ENCODE measurements at places on chromosomes 5 and 9.

DNA sequence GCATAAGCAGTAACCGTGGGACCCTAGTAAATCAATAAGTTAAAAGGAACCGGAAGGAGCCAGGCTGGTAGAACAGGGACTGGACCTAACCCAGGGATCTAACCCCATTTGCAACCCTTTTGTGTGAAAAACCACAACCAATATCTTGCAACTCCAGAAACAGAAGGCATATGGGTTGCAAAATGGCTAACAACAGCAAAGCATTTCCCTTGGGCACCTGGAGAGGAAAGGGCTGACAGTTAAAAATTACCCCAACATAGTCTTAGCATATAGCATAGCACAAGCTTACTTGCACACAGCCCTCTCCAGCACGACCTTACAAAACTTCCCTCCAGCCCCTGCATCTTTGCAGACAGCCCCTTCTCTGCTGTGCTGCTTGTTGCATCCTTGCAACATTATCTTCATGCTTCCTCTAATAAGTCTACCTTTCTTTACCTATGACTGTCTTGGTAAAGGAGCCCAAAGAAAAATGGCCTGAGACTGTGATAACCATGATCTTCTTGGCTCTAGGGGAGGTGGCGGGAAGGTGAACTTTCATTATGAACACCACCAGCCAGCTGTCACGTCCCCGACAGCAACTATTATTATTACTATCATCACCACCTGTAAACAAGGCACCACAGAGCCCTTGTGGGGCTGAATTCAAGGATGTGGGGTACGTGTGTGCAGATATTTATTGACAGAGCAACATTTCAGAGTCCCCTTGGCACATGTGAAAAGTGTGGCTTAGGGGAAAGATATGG lies 49.8 kb downstream of the PRRC1 start:
- no peak for DNase-seq

- DNase-seq = no peak
Observed at GRCh38 chr9:106936680-106937079, 73.7 kb downstream of the ZNF462 start.

DNA sequence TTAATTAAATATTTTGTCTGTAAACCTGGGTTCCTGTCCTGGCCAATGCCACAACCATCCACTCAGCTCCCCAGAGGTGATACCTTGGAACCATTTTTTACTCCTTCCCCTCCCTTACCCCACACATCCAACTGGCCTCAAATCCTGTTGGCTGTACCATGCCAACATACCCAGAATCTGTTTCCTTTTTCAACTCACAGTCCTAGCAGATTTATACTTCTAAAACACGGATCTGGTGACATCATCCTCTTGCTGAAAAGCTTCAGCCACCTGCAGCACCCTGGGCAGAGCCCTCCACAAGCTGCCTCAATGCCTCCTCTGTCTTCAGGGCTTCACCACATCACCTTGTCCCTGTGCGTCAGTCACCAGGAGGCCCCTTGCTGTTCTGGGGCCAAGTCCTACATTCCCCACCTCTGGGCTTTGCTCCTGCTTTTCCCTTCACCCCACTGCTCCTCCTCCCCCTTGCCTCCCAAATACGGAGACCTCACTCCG lies 14.9 kb downstream of the SEMA6A start:
- no peak for DNase-seq

DNA sequence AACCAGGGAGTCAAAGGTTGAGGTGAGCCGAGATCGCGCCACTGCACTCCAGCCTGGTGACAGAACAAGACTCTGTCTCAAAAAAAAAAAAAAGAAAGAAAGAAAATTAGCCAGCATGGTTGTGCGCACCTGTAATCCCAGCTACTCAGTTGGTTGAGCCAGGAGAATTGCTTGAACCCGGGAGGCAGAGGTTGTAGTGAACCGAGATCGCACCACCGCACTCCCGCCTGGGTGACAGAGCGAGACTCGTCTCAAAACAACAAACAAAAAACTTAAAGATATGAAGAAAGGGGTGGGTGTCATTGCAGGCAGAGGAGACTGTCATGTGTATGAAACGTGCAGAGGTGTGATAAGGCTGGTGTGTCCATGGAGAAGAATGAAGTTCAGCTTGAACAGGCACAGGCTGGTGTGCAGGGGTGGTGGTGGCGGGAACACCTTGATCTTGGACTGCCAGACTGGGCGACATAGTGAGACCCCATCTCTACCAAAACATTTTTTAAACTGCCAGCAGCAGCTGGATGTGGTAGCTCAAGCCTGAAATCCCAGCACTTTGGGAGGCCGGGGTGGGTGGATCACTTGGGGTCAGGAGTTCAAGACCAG lies 69.6 kb downstream of the UGCG start:
- no peak for DNase-seq

- DNase-seq = no peak
Observed at GRCh38 chr5:168234133-168234532, 57.3 kb upstream of the WWC1 start.

- DNase-seq = peak; percentile 76
Observed at GRCh38 chr5:132026516-132027008, 15.1 kb upstream of the ACSL6 start.

- no peak for DNase-seq
Observed at GRCh38 chr5:172280929-172281328, 2.6 kb downstream of the UBTD2 start.

DNA sequence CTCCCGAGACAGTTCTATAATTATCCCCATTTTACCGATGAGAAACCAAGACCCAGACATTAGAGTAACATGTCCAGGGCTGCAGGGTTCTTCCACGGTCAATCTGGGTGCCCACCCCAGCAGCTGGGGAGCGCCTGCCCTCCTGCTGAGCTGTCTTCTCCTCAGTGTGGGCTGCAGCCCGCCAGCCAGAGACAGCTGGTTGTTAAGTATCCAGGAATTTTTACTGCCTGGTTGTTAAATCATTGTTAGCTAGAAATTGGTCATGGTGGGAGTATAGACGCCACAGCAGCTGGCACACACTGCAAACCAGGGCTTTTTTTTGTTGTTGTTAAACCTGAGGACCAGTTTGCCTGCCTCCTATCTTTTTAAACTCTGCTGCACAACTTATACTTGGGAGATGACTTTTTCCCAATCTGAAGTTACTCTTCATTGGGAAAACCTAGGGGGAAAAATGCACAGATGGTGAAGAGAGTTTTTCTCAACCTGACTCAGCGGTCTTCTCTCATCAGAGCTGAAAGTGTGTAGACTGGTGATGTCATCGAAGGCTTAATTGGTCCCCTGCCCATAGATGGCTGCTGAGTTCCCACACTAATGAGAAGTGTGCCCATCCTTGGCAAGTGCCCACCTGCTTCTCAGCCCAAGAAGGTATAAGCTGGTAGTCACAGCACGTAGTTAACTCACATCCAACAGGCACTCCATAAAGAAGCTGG lies 208.6 kb downstream of the DRD1 start:
- DNase-seq = no peak

- DNase-seq = no peak
Observed at GRCh38 chr9:72583370-72583769, 62.0 kb downstream of the TMC1 start.

GRCh38 chr5:57855831-57856230 lies 373.2 kb upstream of the ACTBL2 start:
- no peak for DNase-seq

- no peak for DNase-seq
Observed at GRCh38 chr9:70120834-70121510, 77.3 kb downstream of the MAMDC2 start.

- DNase-seq = no peak
Observed at GRCh38 chr5:142445266-142445665, 120.4 kb upstream of the SPRY4 start.

DNA sequence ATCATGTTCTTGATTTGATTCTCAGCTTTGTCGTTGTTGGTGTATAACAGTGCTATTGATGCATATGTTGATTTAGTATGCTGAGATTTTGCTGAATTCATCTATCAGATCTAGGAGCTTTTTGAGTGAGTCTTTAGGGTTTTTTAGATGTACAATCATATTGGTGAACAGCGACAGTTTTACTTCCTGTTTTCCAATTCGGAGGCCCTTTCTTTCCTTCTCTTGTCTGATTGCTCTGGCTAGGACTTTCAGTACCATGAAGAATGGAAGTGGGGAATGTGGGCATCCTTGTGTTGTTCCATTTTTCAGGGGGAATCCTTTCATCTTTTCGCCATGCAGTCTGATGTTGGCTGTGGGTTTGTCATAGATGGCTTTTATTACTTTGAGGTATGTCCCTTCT lies 100.4 kb downstream of the SGCD start:
- DNase-seq = no peak

DNA sequence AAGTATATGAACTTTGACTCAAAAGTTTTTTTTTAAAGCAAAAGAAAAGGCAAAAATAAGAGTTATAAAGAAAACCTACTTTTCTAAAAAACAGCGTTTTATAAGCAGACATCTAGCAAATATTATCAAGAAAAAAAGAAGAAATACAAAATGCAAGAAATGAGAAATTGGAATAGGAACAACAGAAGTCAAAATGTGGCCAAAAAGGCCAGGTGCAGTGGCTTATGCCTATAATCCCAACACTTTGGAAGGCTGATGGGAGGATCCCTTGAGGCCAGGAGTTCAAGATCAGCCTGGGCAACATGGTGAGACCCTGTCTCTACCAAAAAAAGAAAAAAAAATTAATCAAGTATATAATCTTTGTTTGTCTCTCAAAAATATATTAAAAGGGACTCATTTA lies 35.9 kb downstream of the APTX start:
- no peak for DNase-seq

Data from activated CD8-positive, alpha-beta memory T cell treated with anti-CD3 and anti-CD28 coated beads, Interleukin-2, amount 50 U/mL, for 48 hours (primary cell).